WERI-Rb-1 (cell line): ENCODE measurements at places on chromosomes 7 and 10.

- no peak for DNase-seq
These were observed 20.3 kb upstream of the LANCL2 start for GRCh38 chr7:55344840-55345239.

- DNase-seq: no peak
These were observed 1.2 kb downstream of the LGI1 start for GRCh38 chr10:93758891-93759410.

- DNase-seq: no peak
These were observed 177.6 kb downstream of the GALNT11 start for GRCh38 chr7:152203095-152203494.

- no peak for DNase-seq
These were observed 126.0 kb downstream of the SGMS1 start for GRCh38 chr10:50497758-50498157.

GRCh38 chr7:1193593-1194424 lies 33.8 kb upstream of the ZFAND2A start:
- DNase-seq: peak; percentile 73

GRCh38 chr7:135977007-135977741 lies at the start of gene MTPN:
TSS of gene MTPN (minus strand) at chr7:135977359. CDS start at chr7:135977100, 259 bp downstream.
- peak; percentile 99 for DNase-seq

GRCh38 chr10:92750791-92751533 lies 61.2 kb downstream of the HHEX start:
- no peak for DNase-seq

GRCh38 chr7:123961771-123962170 lies 36.7 kb downstream of the SPAM1 start:
- no peak for DNase-seq

GRCh38 chr10:114313139-114313538 lies 74.1 kb downstream of the VWA2 start:
- no peak for DNase-seq

DNA sequence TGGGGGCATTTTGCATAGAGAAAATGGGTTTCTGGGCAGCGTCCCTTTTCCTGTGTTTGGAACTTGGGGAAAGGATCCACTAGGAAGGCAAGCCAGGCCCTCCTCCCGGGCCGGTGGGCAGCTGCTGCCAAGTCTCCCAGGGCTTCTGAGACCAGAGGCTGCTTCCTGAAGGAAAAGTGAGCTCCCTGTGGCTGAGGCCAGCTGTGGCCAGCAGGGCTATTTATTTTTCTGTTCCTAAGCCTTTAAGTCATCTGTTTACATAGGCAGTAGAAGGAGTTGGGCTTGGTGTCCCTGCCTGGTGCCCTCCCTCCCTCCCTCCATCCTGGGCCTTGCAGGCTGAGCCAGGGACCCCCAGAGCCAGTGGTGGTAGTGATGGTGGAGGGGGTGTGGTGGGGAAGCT lies 70.5 kb upstream of the COL13A1 start:
- peak; percentile 19 for DNase-seq

DNA sequence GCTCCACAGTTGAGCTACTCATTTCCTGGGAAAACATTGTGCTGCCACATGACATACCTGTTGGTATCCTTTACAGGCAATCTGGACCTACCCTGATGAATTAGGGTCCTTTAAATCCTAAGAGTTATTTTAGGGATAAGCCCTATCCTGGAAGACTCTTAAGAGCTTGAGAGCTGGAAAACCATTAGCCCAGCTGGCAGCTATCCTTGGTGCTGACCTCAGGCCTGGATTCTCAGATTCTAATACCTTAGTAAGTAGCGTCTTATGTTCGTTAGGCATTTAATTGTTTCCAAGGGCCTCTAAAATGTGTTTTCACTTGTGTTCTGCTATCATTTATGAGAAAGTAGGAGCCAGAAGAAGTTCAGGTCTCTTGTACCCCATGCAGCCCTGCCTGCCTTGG lies 93.0 kb upstream of the SORCS3 start:
- peak; percentile 75 for DNase-seq

- no peak for DNase-seq
These were observed 142.2 kb downstream of the EMX2 start for GRCh38 chr10:117684672-117685211.

DNA sequence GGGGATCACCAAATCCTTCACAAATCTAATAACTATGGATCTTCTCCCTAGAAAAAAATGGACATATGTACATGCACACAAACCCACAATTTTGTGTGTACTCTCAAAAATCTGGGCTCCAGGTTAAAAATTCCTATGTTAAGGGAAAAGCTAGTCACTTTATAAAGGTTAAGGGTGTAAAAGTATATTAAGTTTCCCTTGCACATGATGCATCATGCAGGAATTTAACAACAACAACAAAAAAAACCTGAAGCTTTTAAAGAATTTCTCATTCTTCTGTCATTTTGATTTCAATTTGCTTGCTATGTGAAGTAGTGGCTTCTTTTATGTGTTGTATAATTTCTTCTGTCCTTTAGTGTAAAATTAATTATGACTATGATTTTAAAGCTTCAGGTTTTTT lies 123.7 kb downstream of the CNOT4 start:
- no peak for DNase-seq

DNA sequence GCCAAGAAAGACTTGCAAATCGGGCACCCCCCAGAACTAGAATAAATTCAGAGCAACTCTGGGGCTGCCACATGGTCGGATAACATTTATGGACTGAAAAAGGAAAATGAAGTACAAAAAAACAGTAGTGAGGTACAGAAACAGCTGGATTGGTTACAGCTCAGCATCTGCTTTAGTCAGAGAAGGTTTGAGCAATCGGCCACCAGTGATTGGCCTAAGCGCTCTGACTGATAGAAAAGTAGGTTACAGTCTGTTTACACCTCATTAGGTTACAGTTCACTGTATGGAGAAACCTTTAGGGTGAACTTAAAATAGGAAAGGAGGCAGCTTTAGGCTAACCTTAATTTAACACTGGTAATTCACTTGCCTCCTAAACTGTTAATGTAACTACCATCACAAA lies 102.0 kb upstream of the DKK1 start:
- DNase-seq: no peak

DNA sequence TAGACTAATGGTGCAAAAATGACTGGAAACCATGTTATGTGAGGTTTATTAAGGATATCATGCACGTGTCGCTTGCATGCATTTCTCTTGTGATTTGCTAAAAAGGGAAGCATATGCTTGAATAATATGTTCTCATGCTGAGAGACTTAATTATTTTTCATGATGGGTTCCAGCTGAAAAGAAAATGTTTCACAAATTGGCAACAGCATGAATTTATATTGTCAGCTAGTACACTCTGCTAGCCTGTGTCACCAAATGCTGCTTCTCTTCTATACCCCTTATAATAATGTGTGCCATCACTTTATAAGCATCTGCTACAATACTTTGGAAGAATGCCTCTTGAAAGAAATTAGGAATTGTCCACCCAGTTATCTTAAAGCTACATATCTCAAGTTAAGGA lies 63.0 kb downstream of the GNAI1 start:
- no peak for DNase-seq

GRCh38 chr10:50740293-50740648 lies 535 bp downstream of the ASAH2B start:
- DNase-seq: no peak

DNA sequence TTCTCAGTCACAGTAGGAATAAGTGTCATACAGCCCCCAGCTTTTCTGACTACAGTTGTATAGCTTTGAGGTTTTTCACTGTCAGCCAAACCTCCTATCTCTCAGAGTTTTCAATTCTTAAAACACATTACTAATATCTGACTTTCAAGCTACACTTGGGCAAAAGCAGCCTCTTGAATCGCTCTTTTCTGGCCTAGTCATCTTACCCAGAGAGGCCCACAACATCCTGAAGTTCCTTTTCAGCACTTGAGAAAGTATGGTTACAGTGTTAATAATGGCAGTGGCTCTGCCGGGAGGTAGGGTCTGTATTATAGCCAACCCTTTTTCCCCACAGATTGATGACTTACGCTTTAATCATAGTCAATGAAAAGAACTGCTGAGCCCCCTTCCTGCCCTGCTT lies 181.0 kb downstream of the LRRC4 start:
- DNase-seq: no peak

GRCh38 chr7:13309535-13309934 lies 622.1 kb downstream of the ARL4A start:
- DNase-seq: no peak

DNA sequence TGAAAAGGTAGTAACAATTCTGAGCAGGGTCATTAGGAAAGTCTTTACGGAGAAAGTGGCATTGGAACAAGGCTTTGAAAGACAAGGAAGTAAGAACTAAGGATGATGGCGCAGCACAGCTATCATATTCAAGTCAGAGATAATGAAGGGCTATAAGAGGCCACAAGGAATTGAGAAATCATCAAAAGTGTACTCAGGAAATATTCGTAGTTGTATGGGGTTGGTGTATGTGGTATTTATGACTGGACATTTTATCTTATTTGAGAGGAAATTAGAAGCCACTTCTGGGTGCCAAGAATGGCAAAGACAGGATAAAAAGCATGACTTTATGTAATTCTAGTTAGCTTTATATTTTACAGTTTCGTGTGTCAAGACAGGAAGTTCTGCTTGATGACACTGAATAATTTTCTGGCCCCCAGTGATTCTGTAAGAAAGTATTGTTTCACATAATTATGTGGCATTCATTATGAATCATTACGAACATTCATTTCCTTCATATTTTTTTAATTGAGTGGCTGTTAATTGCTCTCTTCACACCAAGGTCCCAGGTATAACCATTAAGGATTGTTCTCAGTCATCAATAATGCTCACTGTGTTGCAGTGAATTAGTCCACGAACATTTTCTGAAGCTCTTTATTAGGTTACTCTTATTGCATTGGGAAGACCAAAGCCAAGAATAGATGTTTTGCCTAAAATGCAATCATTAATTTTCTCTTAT lies 244.3 kb downstream of the PHF14 start:
- no peak for DNase-seq

DNA sequence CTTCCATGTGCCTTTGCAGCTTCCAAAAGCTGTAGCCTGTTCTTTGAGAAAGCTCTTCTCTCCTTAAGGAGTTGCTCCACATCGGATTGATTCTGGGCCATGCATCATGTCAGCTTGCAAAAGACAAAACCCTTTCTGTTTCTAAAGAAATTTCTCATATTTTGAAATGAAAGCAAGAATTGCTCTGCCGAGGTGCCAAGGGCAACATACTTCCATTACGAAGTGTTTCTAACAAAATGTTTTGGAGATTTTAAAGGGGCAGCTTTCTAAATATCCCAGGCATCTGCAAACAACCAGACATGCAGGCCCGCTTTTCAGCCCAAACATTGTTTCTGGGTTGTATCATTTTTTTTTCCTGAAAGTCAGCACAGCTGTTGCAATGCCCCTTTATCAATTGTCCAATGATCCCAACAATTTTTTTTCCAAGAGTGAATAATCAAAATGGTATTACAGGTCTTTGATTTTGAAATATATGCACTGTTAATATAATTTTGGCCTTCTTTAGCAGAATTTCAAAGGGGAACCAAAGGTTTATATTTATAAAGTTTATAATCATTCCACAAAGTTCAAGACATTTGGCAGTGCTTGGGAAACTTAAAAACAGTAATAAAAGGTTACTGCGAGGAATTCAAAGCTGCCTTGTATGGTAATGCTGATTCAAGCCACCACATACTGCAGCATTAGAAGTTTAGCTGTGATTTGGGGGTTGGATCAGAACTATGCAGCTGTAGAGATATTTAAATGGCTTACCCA lies 61.0 kb downstream of the TES start:
- DNase-seq: no peak

DNA sequence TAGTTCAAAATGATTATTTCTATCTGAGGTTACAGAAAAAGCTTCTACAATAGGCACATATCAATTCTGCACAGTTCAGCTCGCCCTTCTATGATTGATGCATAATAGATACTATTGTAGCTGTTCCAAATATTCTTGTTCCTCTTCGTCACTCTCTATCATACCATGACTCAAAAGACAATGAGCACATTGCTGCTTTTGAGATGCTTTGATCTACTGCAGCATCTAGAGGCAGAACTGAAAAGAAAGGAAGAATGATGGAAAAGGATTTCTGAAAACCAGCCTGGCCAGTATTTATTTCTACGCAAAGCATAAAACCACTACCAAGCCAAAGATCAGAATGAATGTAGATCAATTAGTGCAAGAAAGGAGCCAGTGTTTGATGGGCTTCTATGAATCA lies 59.3 kb upstream of the PLXDC2 start:
- no peak for DNase-seq

GRCh38 chr10:124508907-124509454 lies 47.4 kb downstream of the LHPP start:
- no peak for DNase-seq

DNA sequence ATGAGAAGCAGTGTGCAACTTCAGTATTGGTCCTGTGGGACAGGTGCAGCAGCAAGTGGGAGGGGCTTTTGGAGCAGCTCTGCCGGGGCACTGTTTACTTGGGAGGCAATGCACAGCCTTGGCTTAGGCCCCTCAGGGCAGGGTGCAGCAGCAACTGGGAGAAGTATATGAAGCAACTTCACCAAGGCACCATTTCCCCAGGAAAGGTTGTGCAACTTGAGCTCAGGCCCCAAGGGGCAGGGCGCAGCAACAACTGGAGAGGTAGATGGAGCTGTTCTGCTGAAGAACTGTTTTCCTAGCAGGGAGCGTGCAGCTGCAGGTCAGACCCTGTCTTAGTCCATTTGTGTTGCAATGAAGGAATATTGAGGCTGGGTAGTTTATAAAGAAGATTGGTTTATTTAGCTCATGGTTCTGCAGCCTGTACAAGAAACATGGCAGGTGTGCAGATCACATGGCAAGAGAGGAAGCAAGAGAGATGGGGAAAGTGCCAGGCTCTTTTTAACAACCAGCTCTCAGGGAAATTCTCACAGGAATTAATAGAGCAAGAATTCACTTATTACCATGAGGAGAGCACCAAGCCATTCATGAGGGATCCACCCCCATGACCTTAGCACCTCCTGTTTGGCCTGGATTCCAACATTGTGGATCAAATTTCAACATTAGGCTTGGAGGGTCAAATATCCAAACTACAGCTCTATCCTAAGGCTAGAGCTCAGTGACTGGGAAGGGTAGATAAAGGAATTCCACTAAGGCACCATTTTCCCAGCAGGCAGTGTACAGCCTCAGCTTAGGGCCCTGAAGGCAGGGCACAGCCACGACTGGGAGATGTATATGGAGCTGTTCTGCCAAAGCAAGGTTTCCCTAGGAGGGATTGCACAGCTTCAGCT lies 10.9 kb downstream of the GPR141 start:
- no peak for DNase-seq

DNA sequence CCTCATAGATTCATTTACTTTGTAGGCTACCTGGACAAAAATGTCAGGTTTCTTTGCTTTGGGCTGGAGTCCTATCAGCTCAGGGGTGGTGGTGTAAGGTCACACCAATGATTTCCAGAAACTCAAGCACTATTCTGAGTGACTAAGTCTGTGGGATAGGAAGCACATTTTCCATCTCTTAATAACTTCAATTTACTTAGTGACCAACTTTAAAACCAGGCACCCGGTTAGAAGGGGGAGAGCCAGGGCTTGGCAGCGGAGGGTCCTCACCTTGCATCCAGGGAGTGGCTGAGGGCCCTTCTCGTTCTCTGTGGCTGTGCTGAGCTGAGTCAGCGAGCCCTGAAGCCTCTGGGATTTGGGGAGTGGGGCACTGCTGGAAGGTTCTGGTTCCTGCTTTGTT lies 6.7 kb downstream of the CHST3 start:
- no peak for DNase-seq

- DNase-seq: peak; percentile 22
These were observed 168.4 kb upstream of the IMMP2L start for GRCh38 chr7:111730476-111731300.

- DNase-seq: no peak
These were observed 213.9 kb downstream of the CREB5 start for GRCh38 chr7:28626221-28626620.

- DNase-seq: no peak
These were observed 4.3 kb downstream of the KCNH2 start for GRCh38 chr7:150973571-150974451.
